Activated effector memory CD4-positive, alpha-beta T cell treated with anti-CD3 and anti-CD28 coated beads, Interleukin-2, amount 50 U/mL, for 16 hours (primary cell): ENCODE measurements at places on chromosomes 5 and 9.

DNA sequence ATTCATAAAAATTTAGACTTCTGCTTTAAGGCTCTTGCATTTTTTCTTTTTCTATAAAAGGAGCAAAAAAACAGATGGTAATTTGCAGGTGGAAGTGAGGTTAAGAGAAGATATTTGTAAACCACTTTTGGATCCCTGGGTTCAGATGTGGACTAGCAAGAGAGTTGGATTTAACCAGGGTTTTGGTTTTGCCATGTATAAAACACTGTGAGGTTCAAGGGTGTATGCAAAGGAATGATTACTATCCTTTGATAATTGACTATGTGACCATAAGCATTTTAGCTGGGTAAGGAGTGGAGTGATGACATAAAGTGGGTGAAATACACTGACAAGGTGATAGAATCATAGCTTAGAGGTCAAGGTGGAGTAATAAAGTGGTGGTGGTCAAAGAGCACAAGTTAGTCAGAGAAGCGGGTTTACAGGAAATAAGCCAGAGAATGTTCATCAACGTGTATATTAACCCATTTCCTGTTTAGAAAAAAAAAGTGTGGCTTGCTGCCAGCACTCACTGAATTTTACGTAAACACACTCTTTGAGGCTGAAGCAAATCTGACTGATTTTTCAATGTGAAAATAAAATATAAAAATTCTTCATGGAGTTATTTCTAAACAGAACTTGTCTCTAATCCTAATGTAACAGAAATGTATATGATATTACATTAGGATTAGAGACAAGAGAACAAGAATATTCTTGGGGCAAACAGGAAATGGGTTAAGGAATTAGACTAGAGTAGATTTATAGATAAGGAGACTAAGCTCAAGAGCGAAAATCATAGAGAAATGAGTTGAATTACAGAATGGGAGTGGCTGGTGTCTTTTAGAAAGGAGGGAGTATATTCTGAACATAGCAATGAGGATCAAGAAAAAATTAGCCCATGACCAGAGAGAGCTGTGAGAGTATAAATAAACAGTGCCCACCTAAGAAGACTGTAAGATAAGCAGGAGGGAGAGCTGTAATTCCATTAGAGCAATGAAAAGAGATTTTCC lies 74.5 kb downstream of the CDKN2A start:
- DNase-seq: no peak

DNA sequence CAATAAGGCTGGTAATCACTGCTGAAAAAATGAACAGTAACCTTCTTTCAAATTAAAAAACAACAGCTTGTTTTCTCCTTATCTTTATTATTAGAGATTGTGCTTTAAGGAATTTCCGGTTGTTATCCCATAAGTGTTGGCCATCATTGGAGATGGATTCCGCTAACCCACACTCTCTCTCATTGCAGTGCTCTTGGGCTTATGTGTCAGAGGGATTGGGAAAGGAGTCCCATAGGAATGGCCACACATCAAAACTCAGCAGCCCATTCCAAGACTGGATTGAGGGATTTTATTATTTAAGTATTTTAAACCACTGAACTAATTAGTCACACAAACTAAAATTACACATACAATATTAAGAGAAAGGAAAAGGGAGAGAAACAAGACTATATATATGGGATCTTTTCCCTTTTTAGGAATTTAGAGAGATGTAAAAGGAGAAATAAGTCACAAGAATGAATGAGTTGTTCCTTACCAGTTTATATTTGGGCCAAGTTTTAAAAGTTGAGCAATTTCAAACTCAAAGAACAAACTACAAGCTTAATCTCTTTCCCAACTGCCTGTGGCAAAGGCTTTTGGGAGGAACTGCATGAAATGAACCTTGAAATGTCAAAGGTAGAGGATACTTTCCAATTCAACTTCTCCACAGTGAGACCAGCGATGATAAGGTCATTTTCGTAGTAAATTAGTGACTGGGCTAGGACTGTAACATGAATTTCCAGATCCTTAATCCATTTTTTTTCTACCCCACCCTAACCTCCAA lies 2.4 kb downstream of the SPINK6 start:
- no peak for DNase-seq

DNA sequence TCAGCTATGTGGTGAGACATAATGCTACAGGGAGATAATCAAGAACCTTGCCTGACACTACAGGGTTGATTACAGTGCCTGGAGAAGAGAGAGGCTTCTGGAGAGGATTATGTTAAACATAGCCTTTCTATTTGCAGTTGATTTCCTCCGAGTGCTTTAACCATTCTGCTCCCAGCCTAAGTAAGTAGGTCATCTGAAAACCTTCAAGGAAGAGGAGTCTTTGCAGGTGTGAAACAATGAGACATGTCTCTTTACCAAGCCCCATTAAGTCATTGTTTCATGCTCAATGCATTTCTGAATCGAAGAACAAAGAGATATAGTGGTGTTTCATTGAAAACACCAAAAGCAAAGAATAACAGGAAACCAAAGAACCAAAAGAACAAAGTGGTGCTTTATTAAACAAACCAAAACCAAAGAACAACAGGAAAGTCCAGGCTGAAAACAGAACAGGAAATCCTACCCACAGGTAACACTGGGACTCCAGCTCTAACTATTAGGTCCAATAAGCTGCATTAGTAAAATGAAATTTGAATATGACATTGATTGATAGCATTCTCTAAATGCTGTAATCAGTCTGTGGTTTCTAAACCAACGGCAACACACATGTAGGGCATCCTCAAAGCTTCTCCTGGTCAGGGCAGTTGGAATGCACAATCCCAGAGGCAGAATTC lies 113.3 kb upstream of the SPATA31D4 start:
- no peak for DNase-seq

- DNase-seq: no peak
Measured at GRCh38 chr5:90437663-90438062, 28.1 kb upstream of the CETN3 start.
